ENCODE measurements at places on chromosomes 2 and 18. TPM values are rescaled to one million over a fixed set of nuclear protein-coding genes. Genes with fewer than 3 reads are reported as not detected.

DNA sequence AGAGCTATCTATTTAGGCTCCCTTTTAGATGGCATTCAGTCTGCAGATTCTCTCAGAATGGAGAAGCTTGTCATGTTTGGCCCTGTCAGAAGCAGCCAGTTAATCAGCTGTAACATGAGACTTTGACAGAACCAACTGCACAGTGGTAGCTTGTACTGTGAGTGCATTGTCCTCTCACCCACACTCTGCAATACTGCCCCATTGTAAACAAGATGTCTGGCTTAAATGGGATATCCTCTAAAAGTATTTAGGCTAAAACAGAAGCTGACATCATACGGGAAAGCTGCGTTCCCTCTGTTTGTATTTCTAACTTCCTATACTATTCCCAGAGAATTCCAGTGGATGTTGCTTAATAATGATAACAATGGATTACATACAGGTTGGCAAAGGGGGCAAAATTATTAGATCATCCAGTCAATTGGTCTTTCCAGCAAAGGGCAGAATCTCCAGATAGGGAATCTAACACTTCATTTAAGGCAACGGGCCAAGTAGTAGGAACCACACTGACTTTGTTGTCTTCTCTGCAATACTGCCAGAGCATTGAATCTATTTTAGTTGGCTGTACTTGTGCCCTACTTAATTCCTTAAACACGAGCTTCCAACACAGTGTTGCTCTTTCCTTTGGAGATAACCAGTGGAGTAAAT is 15.4 kb upstream of the STAT4 start:
- peak; percentile 70 for DNase-seq

- DNase-seq, result no peak
These were observed 54.8 kb downstream of the GBX2 start for GRCh38 chr2:236113425-236113824.

DNA sequence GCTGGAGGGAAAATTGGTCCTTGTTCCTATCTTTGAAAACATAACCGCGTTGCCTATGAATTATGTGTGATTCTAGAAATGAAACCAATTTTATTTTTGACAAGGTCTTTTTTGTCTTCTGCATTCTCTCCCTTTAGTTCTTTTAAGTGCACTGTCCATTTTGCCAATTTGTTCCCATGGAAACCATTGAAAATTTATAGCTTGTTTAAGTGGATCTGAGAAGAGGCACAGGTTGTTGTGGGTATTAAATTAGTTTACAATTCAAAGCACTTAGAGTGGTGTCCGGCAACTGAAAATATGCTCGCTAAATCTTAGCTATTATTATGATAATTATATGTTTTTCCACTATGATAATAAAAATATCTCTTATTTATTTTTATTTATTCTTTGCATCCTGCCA is 107.5 kb upstream of the FSHR start:
- DNase-seq, result no peak

- DNase-seq, result peak; percentile 50
These were observed 2.5 kb downstream of the RTN4 start for GRCh38 chr2:55047677-55048299.

DNA sequence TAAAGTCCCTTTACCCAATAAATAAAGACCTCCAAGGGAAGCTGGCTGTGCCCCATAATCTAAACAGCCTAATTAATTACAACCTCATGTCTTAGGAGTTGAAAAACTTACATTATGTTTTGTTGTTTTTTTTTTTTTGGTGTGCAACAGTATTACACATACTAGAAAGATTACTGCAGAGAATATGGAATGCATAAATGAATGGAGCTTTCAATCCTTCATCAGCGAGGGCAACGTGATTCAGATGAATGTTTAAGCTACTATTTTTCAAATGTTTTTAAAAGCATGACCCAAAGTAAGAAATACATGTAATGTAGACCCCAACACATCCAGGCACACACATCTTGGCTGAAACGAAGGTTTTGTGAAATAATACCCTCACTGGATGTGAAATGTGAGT is 167.1 kb upstream of the FN1 start:
- DNase-seq, result no peak

GRCh38 chr18:54378057-54378456 is 20.4 kb downstream of the C18orf54 start:
- no peak for DNase-seq

GRCh38 chr18:34847408-34847807 is 137.3 kb downstream of the DTNA start:
- no peak for DNase-seq

DNA sequence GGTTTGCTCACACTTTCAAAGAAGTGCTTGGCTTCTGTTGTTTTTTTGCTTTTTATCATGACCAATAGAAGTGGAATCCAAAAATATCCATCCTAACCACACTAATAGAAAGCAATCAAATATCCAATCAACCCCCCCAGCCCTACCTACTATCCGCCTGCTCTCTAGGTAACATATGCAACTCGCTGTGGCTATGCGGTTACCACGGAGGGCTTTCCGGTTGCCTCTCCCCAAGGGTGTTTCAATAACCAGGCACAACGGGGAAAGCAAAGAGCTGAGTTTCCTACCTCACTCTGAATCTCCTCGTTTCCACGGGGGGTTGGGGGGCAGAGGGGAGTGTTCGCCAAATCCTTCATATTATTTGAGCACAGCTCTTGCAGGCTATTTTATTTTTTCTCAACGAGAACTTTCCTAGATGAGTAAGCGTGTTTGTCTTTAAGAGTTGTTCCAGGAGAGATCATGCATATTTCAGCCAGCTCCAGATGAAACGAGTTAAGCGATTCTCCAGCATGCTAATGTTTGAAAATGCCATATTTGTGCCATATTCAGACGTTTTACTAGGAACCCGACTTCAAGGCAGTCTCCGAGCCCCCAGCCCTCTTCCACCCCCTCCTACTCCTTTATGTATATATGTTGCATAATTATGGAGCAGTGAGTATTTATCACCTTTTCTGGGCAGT is 30.3 kb downstream of the PAX3 start:
- DNase-seq, result no peak

GRCh38 chr2:184304006-184304405 is 294.3 kb upstream of the ZNF804A start:
- DNase-seq, result no peak

DNA sequence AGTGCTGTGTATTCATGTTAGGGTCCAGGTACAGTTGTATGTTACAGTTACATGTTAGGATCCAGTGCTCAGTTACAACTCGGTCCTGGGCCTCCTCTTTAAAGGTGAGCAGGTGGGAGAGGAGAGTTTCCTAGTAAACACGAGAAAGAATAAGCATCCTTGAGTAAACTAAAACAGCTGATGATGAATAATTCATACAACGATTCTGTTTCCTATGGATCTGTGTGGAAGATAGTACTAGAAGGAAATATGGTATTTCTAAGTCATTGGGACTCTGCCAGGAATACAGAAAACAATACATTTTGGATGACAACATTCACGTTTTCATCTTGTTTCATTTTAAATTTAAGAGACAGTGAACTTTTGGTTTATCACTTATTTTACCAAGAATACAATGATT is 29.5 kb downstream of the SNTG2 start:
- DNase-seq, result peak; percentile 3

DNA sequence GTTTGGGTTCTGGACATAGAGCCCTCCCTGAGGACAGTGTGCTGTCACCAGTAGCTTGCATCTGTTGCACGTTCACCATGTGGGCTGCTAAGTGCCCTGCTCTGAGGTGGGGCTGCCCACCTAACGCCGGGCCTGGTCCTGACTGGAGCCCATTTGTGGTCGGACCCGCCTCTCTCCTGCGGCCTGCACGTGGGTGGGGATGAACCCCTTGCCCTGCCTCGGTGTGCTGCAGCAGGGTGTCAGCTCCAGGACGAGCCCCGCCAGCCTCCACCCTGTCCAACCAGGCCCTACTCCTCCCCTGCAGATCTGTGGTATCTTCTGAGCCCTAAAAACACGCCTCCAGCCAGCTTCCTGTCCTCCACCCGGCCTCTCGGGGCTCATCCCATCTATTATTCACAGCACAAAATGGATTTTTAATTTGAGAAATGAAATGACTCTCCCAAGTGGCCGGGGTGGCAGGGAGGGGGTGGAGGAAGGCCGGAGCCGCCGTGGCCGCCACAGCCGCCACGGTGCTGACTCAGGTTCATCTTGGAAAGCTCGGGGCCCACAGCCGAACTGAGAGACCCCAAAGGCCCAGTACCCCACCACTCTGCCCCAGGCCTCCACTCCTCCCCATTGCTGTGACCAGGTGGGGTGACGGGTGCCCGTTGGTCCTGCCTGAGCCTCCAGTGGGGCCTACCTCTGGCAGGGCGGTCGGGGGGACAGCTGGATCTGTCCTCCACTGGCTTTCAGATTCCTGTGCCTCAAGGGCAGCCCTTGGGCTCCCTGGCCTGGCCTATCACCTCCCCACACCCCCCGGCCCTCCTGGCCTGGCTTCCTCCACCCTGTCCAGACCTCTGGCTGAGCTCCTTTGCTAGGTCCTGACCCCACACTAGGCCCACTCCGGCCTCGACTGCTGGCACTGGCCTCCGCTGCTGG is 2.8 kb upstream of the ECEL1 start:
- DNase-seq, result no peak

DNA sequence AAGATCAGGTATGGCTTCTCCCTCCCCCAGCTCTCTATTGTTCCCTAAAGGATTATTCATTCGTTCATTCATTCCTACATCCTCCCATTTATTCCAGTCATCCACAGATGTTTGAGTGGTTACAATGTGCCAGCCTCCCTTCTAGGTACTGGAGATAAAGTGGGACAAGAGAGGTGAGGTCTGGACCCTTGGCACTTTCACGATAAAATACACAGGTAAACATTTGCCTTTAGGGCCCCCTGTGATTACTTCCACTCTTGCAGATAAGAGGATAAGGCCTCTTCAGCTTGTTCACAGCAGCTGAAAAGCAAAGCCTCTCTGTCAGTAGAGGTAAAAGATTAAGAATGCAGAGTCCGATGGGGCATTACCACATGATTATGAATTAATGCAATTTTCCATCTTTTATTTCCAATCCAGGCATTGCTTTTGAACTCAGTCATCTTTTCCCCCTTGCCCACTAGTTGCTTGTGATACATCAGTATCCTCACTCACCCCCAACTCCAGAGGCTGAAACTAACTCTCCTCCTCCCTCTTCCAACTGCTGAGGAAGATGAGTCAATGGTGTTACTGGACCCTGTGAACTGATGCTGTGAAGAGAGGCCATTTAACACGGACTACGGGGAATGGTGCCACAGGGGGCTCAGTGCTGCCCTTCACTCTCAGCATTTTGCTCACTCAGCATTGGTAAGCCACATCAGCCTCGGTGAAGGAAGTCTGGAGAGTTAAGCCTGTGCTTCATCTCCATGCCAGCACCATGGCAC is 1.1 kb upstream of the DPP4 start:
- DNase-seq, result no peak

DNA sequence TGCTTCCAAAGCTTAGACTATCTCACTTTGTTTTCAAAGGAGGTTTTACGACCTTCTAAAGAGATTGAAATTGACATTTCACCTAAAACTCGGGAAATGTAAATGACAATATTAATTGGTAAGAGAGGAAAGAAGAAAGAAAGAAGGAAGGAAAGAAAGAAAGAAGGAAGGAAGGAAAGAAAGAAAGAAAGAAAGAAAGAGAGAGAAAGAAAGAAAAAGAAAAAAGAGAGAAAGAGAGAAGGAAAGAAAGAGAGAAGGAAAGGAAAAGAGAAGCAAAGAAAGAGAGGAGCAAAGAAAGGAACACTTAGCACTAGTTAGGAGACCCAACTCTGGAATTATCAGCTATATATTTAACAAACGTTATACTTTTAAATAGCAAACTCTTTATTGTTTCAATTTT is 3.7 kb downstream of the GKN1 start:
- no peak for DNase-seq

GRCh38 chr2:127577973-127578372 is 42.5 kb downstream of the MYO7B start:
- no peak for DNase-seq

GRCh38 chr18:47260120-47260923 is 8.9 kb upstream of the SKOR2 start:
- DNase-seq, result no peak

DNA sequence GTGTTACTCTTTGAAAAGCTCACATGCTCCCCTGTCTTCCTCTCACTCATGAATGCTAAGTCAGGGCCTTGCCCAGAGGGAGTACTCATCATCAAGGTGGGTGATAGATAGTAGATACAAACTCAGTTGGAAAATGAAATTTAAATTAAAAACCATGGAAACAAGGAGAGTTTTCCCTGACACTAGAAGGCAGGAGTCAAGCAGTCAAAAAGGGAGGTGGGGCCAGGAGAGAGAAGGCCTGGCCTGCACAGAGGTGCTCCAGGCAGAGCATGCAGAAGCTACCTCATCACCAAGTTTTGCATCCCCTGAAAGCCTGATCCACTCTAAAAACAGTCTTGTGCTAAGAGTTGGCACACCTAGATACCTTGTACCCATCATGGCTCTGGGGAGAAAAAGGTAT is 143.7 kb downstream of the MYO5B start:
- no peak for DNase-seq

DNA sequence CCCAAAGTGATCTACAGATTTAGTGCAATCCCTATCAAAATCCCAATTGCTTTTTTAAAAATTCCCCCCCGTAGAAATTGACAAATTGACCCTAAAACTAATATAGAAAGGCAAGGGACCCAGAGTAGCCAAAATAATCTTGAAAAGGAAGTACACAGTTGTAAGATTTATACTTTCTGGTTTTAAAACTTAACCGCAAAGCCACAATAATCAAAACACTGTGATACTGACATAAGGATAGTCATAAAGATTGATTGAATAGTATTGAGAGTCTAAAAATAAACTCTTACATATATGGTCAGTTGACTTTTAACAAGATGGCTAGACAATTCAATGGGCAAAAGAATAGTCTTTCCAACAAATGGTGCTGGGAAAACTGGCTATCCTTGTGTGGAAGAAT is 58.7 kb upstream of the GAREM2 start:
- DNase-seq, result no peak

DNA sequence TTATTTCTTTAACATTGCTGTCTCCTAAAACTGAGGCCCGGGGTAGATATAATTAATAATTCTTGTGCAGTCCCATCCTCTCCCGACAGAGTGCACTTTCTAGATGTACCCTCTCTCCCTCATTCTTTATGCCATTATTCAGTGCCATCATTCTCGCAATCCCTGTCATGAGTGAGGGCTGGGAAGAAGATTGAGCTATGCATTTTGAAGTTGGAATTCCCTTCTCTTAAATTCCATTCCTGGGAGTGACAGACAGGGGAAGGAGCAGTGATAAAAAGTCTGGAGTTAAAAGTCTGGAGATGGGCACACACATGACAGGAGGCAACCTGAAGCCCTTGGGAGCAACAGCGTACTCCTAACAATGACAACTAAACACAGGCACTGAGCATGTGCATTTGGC is 2.6 kb upstream of the KCNE4 start:
- DNase-seq, result no peak

GRCh38 chr2:177020524-177021119 is 192.0 kb upstream of the HNRNPA3 start:
- no peak for DNase-seq

Gene RGPD4
- not detected for total RNA-seq

Gene ZNF236
- total RNA-seq, result 13.8 TPM

Gene ALPI
- total RNA-seq, result not detected

Gene RBM44
- 2.1 TPM for total RNA-seq

Gene GALR1
- total RNA-seq, result 2.1 TPM

Gene ODC1
- total RNA-seq, result 55.8 TPM

Gene SLC5A7
- total RNA-seq, result 0.10 TPM

Gene MAP2
- total RNA-seq, result 14.4 TPM

Gene CXCR2
- total RNA-seq, result 5.2 TPM

Gene RNASEH1
- 14.0 TPM for total RNA-seq

Data from skin of body (tissue), 3 donors.